ENCODE measurements at places on chromosomes 16 and 17.

- peak; percentile 76 for DNase-seq
Measured at GRCh38 chr16:14958970-14959369, 15.9 kb upstream of the PDXDC1 start.

GRCh38 chr16:24925163-24925562 is 79.4 kb downstream of the SLC5A11 start:
- DNase-seq: peak; percentile 5

DNA sequence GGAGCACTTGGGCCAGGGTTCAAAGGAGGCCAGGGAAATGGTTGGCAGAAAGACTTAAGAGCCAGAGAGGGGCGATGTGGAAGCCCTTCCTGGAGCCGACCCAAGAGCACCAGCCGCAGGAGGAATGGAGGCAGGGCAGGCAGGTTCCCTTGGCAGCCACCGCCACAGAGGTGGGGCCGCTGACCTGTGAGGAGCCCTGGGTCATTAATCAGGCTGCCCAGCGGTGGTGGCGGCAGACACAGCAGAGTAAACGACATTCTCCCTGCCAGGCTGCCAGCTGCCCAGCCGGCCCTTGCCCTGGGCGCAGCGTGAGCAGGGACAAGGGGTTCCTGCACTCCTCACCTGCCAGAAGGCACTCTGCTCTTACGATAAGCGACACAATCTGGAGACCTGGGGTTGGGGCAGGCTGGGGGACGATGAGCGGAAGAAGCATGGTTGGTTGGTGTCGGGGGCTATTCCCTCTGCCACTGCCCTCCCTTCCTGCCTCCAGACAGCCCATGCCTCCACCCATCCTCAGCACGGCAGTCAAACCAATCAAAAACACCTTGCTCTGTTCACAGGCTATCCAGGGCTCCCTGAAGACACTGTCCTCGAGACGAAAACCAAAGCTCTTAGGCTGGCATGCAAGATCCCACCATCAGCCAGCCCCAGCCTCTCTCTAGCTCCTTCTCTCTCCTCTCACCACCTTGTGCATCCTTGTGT is 40.9 kb downstream of the PLXDC1 start:
- no peak for DNase-seq

DNA sequence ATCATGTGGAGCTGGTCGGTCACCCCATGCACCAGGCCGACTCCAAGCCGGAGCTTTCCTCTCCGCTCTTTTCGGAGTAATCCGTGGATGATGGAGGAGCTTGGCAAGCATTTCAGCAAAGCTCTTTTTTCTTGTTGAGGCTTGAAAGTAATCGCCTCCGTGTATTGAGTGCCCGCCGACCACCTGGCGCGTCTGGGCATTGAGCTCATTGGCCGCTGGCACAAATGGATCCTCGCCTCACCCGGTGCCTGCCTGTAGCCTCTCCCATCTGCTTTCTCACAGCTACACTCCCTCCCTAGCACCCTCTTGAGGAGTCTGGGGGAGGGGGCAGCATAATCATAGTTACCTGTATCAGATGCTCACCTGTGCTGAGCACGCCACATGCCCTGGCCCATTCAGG is 148.9 kb downstream of the CMIP start:
- DNase-seq: no peak

GRCh38 chr17:4584101-4584916 is at the start of gene SMTNL2:
Gene SMTNL2 (plus strand): TSS chr17:4584529. CDS start chr17:4584606, 77 bp downstream.
- no peak for DNase-seq

DNA sequence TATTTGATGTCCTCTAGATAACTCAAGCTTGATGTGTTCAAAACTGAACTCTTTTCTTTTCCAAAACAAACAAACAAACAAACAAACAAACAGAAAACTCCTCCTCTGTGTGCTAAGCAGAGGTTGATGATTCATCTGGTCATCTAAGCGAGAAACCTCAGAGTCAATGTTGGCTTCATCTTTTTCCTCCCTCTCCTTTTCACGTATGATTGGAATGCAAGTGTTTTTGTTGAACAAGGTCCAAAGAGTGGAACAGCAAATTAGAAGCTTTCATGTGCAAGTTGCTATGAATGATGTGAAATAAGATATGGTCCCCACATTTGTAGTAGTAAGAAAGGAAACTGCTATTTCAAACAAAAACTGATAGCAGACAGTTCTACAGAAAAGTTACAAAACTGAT is 52.5 kb downstream of the TBX4 start:
- peak; percentile 96 for DNase-seq

DNA sequence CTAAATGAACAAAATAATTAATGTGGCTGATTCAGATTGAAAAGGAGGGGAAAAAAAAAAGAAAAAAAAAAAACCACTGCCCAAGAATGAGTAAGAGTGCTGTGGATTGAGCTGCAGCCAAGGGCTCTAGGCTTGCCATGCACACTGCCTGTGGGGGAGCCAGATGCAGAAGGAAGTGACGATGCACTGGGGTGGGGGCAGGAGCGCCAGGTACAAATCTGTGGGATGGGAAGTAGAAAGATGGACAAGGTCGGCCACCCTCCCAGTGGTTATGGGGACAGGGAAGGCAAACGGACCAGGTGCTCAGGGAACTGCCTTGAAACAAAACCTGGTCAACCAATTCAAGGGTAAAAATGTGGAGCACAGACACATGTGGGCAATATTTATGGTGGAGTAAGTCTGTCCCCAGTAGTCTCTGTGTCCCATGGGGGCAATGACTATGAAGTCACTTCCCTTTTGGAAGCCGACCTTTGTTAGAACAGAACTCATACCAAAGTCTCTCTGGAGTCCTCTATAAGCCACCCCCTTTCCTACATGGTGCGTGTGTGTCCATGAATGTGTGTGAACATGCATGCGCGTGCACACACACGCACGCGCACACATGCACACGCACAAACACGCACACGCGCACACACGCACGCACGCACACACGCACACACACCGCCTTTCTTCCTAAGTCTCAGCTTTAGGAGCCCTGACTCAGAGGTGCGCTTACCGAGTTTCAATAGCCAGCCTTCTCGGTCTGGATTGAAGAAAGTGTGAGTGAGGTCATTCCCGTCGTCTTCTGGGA is 84.3 kb downstream of the CYTH1 start:
- DNase-seq: peak; percentile 54

DNA sequence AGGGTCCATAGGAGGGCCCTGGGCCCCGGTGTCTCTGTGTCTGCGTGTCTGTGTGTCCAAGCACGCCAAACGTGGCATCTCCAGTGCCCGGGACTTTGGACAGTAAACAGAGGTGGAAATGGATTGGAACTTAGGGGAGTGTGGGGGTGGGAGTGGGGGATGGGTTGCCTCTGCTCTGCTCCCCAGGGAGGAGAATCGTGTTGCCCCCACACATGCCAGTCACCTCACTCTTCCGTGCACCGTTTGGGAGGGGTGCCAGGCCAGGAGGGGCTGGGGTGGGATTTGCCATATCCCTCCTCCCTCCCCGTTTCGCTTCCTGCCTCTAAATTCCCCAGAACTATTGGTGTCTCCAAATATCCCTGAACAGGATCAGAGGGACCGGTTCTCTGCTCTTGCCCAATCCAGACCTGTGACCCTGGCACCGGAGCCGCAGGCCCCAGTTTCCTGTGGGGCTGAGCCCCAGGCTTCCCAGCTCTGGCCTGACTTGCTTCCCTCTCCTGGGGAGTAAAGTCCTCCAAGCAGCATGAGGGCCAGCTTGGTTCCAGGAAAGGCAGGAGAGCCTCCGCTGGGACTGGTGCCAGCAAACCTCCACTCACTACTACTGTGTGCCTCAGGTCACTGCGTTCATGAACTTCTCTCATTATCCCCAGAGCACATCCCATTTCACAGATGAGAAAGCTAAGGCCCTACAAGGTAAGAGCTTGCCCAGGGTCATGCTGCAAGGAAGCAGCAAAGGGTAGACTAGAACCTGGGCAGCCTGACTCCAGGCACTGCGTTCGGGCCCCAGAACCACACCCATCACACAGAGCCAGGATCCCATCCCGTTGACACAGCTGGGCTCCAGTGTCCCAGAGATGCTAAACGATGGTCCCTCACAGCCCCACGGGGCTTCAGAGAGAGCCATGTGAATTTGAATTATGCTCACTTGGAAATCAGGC is at the start of gene ASGR1:
ASGR1 (minus strand) TSS at position 54 of the 938 bp plus-strand sequence. CDS start 807 bp downstream, outside the sequence.
- no peak for DNase-seq

GRCh38 chr16:4232541-4233386 is 9.1 kb downstream of the SRL start:
- DNase-seq: no peak

All from EH (cell line).